ENCODE measurements at places on chromosomes 3 and 15.

DNA sequence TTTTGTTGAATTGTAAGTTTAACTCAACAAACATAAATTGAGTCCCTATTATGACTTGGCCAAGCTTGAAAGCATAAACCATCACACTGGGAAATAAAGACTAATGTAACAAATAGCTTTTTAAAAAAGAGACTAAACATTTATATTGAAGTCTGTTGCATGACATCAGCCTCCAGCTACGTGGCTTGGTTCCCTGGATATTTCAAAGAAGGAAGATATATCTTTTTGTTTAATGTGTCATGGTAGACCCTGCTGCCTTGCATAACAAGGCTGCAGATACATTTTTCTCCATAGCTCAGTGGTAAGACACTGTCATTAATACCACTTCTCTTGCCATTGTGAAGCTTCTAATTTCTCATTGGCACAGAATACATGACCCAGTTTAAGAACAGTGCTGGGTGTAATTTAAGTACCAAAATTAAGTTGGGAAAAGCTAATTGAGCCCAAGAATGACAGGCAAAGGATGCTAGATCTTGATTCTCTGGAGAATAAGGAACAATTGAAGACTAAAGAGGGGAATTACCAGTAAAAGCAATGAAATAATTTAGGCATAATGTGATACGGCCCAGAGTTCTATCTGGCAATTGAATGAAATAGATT, 14.0 kb downstream of the RCN2 start:
- DNase-seq: no peak

DNA sequence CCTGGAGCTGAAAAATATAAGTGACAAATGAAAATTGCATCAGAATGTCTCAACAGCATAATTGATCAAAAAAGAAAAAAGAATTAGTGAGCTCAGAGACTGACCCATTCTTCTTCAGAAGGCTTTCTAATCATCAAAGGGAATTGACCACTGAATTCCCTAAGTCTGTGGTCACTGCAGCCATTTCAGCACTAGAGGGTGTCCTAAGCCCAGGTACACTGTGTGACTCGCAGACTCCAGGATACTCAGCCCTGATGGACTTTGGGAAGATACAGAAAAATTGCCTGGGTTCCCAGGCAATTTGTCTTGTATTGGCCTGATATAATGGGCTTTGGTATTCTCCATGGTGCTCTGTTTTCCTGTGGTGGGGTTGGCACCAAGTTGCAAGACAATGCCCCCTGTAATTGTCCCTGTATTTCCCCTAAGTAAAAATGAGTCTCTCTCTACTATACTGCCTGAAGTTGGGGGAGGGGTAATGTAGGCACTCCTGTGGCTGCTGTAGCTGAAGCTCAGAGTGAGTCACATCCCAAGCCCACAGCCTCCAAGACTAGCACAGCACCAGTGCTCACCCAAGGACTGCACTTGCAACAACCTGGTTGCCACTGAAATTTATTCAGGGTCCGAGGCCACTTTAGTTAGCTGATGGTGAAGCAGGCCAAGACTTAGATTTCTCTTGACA, 256.0 kb upstream of the STAC start:
- DNase-seq: peak; percentile 69

- peak; percentile 45 for DNase-seq
Observed at GRCh38 chr3:11638495-11639358, 5.0 kb downstream of the VGLL4 start.

GRCh38 chr3:152583963-152584362, 251.0 kb upstream of the P2RY1 start:
- peak; percentile 12 for DNase-seq

GRCh38 chr15:84904419-84904818, 20.0 kb downstream of the SLC28A1 start:
- peak; percentile 18 for DNase-seq

DNA sequence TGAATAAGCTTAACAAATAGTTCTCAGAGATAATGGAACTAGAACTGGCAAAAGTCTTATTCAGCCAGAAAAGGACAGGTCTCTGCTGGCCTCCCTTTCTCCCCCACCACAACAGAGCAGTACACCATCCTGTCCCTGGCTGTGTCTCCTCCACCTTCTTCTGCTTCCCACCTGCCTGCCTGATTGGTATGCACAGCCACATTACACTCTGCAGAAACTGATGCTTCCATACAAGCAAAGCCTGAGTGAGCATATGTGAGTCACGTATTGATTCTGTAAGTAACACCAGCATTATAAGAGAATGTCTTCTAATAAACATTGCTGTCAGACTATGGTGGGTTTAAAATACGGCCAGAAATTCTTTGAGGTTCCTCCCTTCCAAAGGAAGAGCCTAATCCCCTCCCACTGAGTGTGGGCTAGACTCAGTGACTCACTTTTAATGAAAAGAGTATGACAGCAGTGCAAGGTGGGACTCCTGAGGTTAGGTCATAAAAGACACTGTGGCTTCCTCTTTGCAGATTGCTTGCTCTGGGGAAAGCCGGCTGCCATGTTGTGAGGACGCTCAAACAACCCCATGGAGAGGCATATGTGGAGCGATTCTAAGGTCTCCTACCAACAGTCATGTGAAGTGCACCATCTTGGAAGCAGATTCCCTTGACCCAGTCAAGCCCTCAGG, 44.4 kb downstream of the ANXA2 start:
- no peak for DNase-seq
